ENCODE measurements at places on chromosomes 5 and 9.

GRCh38 chr5:59542851-59543820 lies 350.4 kb downstream of the PDE4D start:
- DNase-seq = no peak

GRCh38 chr9:84670138-84671041 lies 861 bp downstream of the NTRK2 start:
- peak; percentile 64 for DNase-seq

DNA sequence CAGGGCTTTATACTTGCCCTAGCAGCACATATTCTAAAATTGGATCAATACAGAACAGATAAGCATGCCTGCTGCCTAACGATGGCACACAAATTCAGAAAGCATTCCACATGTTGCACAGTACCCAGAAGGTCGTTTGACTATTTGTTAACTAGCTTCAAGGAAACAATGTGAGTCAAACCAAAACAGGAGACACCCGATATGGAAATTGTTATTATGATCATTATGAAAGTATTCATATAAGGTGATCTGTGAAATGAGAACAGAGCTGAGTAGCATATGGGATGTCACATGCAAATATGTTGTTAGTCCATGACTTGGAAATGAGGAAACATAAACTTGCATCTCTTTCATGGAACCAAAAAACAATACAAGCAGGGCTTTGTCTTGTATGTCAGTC lies 56.3 kb upstream of the BICD2 start:
- no peak for DNase-seq

GRCh38 chr5:147290261-147290660 lies 55.4 kb downstream of the STK32A start:
- DNase-seq = no peak

GRCh38 chr5:66633754-66634153 lies 37.6 kb downstream of the MAST4 start:
- DNase-seq = no peak

GRCh38 chr5:174735498-174736330 lies 11.3 kb downstream of the MSX2 start:
- DNase-seq = peak; percentile 93

- DNase-seq = no peak
Measured at GRCh38 chr5:170342153-170342725, 44.7 kb upstream of the LCP2 start.

DNA sequence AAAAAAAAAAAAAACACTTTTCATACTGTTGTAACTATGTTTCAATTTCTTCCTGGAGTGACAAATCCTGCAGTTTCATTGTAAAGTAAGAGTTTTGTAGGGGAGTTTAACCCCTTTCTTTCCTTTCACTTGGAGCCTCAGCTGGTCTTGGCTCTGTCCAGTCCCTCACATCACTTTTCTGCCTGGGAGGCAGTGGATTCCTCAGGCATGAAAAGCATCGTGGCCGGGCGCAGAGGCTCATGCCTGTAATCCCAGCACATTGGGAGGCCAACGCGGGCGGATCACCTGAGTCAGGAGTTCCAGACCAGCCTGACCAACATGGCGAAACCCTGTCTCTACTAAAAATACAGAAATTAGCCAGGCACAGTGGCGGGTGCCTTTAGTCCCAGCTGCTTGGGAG lies 45.6 kb upstream of the MYO10 start:
- peak; percentile 65 for DNase-seq

DNA sequence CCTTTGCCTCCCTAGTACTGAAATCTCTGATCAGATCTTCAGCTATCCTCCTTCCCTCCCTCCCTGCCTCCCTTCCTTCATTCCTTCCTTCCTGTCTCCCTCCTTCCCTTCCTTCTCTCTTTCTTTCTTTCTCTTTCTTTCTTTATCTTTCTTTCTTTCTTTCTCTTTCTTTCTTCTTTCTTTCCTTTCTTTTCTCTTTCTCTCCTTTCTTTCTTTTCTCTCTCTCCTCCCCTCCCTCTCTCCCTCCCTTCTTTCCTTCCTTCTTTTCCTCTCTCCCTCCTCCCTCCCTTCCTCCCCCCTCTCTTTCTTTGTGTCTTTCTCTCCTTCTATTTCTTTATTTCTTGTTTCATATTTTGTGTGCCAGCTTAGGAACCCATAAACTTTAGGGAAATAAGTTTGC lies 23.9 kb upstream of the ANKRD55 start:
- no peak for DNase-seq

DNA sequence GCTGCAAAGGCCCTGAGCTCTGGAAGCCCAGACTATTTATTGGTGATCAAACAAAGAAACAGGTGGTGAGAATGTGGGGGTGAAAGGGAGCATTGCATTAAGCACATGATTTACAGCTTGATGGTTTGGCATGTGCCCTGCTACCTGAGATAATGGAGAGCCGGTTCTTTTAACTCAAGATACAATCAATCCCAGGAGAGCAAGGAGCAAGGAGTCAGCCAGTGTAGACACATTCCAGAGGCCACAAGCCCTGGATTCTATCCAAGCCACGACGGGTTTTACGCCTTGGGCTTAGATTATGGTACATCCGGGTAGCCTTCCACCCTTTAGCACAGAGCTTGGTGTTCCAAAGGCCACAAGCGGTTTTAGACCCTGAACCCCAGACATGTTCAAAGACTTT lies 292.2 kb downstream of the CYLC2 start:
- peak; percentile 69 for DNase-seq

- DNase-seq = peak; percentile 85
Measured at GRCh38 chr5:14581891-14582796, 552 bp downstream of the OTULINL start.

GRCh38 chr5:106634375-106634774 lies 1036.4 kb downstream of the EFNA5 start:
- DNase-seq = no peak

- DNase-seq = peak; percentile 84
Measured at GRCh38 chr5:36502608-36503007, 103.8 kb upstream of the SLC1A3 start.

- no peak for DNase-seq
Measured at GRCh38 chr5:75964008-75964407, 119.2 kb upstream of the SV2C start.

DNA sequence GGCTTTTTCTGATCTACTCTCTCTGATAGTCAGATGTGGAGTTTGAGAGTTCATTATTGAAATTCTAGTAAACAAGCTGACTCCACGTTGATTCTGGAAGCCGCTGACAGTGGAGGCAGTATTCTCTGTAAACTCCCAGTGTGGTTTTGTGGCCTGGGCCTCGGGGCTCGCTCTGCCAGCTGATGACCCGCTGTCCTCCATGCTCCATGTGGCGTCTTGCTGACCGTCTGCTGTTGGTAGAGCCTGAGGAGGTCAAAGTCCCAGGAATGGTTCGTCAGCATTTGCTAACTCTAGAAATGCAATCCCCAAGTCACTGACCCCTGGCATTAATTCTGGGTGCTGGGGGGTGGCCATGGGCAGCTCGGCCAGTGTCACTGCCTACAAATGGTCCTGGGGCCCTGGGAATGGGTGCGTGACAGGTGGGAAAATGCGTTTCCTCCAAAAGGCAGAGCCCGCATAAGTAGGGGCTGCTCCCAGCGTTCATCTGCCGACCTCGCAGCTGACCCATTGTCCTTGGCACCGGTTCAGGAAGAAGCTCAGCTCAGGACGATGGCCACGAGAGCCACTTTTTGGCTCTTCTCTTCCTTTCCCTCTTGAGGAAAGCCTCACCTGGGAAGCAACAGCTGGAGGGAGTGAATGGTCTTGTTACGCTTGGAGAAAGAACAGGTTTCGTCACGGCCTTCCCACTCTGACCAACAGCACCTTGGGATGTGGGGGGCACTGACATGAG lies 55.1 kb downstream of the MRPL36 start:
- peak; percentile 31 for DNase-seq

GRCh38 chr9:134494273-134494815 lies 147.3 kb upstream of the COL5A1 start:
- peak; percentile 30 for DNase-seq

- no peak for DNase-seq
Measured at GRCh38 chr5:170362656-170363055, 26.5 kb downstream of the KCNMB1 start.

- DNase-seq = no peak
Measured at GRCh38 chr9:115939065-115939765, 214.4 kb upstream of the PAPPA start.

GRCh38 chr5:172758077-172758833 lies 12.7 kb downstream of the DUSP1 start:
- peak; percentile 88 for DNase-seq

DNA sequence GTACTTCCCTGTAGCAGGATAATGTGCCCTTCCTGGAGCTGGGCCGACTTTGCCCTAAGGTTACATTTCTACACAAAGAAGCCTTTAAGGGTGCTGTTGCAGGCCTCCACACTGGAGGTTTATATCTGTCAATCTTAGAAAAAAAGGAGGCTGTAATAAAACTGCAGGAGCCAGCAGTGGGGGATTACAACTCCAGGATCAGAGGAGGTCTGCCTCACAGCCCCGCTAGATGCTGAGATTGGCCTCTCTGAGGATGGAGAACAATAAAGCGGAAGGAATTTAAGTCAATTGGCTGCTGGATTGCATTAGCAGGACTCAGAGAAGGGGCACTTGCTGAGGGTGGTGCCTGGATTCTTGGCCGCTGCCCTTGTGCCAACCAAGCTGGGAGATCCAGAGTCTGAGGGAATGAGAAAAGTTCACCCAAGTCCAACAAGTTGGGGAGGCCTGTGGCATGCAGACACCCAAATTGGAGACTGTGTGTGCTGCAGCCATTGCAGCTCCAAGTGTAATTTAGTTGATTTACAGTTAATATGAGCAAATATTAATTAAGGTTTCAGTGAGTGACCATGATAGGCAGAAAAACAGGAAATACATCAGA lies 99.0 kb upstream of the SSBP2 start:
- peak; percentile 68 for DNase-seq

- DNase-seq = no peak
Measured at GRCh38 chr5:115558388-115558956, 13.9 kb upstream of the FEM1C start.

- no peak for DNase-seq
Measured at GRCh38 chr5:124669300-124669648, 77.2 kb downstream of the ZNF608 start.
